Lung microvascular endothelial cell (primary cell): ENCODE measurements at places on chromosomes 1 and 21. TPM values are rescaled to one million over a fixed set of nuclear protein-coding genes. Genes with fewer than 3 reads are reported as not detected.

Gene BRDT
- total RNA-seq = not detected in 2 replicates

Gene S100A1
- total RNA-seq = not detected in 2 replicates

Gene CZIB
- 27.2 and 35.5 TPM in 2 replicates for total RNA-seq

Gene UBL4B
- total RNA-seq = not detected in 2 replicates

Gene ILDR2
- total RNA-seq = not detected in 2 replicates

Gene BATF3
- 0.44 and 2.0 TPM in 2 replicates for total RNA-seq

Gene S100A2
- total RNA-seq = 0.79 and 1.7 TPM in 2 replicates

Gene ATXN7L2
- 0.65 and 0.79 TPM in 2 replicates for total RNA-seq

Gene FCER1A
- not detected in 2 replicates for total RNA-seq

Gene CSF3R
- not detected in 2 replicates for total RNA-seq

Gene REG4
- not detected in 2 replicates for total RNA-seq

Gene COA7
- 7.0 and 7.7 TPM in 2 replicates for total RNA-seq
